ENCODE measurements at places on chromosomes 6 and 20.
A peak's percentile ranks its signal among the peaks of the same experiment; 100 is the strongest.

DNA sequence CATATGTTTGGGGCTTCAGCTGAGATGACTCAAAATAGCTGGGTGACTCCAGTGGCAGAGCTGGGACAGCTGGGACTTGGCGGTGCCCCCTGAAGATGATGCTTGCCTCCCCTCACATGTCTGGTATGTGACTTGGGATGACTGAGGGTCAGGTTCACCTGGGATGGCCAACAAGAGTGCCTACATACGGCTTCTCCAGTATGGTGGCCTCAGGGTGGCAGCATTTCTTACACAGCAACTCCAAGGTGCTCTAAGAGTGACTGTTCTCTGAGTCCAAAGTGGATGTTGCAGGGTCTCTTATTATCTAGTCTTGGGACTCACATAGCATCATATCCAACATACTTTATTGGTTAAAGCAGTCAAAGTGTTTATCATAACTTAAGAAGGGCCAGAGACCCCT is 87.8 kb upstream of the CENPW start:
- no peak for DNase-seq

GRCh38 chr6:32382757-32383420 is 11.2 kb upstream of the TSBP1 start:
- DNase-seq = no peak

GRCh38 chr20:63540417-63541186 is 3.4 kb upstream of the PTK6 start:
- no peak for DNase-seq

- DNase-seq = no peak
These were observed 6.7 kb downstream of the ATG5 start for GRCh38 chr6:106318851-106319250.

DNA sequence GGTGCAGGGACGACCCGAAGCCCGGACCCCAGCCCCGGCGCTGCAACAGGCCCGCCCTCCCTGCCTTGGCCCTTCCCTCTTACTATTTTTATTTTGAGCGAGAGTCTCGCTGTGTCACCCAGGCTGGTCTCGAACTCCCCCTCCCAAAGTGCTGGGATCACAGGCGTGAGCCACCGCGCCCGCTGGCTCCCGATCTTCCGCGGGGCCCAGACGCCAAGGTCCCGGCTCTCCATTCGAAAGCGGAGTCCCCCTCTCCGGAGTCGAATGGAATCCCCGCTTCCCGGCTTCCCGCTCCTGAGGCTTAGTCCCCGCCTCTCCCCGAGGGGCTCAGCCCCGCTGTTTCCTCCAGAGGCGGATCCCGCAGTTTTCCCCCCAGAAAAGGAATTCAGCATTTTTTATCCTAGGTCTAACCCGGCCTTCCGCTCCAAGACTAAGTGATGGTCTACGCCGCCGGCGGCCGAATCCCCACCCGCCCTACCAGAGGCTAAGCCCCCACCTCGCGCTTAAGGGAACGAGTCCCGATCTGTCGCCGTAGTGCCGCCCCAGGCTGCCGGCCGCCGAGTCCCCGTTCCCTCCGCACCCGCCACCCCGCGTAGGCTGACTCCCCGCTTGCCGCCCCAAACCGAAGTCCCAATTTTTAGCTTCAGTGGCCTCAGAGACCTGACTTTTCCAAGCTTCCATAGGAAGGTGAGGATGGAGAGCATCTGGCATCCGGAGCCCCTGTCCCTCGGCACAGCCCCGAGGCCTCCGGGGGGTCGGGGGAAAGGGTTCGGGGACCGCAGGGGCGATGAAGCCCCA is 11.5 kb upstream of the TMC2 start:
- DNase-seq = peak; percentile 33

DNA sequence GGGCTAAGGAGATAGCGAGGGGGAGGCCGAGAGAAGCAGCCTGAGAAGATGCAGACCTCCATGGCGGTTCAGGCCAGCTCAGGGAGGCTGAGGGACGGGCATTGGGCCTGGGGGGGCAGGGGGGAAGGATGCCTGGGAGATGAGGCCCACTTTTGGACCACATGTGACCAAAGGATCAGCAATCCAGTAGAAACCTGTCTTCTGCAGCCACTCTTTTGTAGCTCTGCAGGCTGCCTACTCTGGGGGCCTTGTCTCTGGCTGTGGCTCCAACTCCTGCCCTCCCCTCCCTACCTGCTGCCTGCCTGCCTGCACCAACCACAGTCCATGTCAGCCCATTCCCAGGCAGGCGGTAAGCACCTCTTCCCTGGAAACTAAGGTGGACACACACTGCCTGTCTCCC is 106.8 kb upstream of the MLN start:
- DNase-seq = no peak

GRCh38 chr6:36350681-36351571 is 14.2 kb upstream of the BNIP5 start:
- no peak for DNase-seq

GRCh38 chr6:47292027-47292426 is 17.7 kb downstream of the TNFRSF21 start:
- DNase-seq = no peak

DNA sequence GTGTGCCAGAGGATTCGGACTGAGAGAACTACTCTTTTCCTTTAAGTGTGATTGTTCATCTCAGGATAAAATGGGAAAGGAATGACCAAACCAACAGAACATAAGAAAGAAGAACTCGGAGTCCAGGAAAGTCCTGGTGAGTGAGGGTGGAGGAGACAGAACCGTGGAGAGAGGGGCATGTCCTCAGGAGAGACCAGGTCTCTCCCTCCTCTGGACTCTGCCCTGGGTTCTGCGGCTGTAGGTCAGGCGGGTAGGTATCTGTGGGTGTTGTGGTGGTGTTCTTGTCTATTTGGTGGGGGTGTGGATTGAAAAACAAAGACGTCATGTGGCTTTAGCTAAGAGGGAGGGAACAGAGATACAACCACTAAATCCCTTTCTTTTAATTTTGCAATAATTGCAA is 29.1 kb upstream of the AGPAT4 start:
- DNase-seq = no peak

GRCh38 chr6:31351033-31351380 is 6.0 kb downstream of the HLA-B start:
- DNase-seq = no peak

DNA sequence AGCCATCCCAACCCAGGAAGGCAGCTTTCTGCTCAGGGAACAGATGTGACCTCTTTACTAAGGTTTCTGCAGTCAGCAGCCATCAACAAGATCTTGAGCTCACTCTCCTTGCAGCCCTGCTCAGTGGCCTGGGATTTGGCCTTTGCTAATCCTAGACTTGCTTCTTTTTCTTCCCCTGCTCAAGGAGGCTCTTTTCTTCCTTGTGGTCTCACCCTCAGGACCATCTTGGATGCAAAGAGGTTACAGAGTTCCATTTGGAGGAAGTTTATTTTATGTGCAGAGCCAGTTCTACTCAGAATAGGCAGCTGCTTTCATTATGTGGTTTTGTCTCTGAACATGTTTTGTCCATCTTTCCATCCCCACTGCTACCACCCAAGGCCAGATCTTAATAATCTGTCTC is 49.3 kb downstream of the RALY start:
- DNase-seq = no peak

- no peak for DNase-seq
These were observed 560 bp downstream of the YTHDF1 start for GRCh38 chr20:63215101-63216040.

- DNase-seq = no peak
These were observed 26.5 kb upstream of the ZFAND3 start for GRCh38 chr6:37793067-37793466.

- DNase-seq = no peak
These were observed 28.1 kb upstream of the PNPLA1 start for GRCh38 chr6:36241728-36242127.

DNA sequence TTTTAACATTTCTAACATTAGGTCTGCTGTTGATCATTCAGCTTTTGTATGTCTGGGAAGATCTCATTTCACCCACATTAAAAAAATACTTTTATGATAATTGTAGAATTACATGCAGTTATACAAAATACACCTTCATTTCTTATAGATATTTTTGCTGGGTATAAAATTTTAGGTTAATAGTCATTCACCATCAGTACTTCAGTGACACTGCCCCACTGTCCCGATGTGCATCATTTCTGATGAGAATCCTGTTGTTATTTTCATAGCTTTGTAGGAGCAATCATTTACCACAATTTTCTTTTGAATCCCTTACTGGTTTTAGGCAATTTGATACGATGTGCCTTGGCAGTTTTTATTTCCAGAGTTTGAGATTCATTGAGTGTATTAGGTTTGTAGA is 173.6 kb downstream of the JARID2 start:
- DNase-seq = no peak

DNA sequence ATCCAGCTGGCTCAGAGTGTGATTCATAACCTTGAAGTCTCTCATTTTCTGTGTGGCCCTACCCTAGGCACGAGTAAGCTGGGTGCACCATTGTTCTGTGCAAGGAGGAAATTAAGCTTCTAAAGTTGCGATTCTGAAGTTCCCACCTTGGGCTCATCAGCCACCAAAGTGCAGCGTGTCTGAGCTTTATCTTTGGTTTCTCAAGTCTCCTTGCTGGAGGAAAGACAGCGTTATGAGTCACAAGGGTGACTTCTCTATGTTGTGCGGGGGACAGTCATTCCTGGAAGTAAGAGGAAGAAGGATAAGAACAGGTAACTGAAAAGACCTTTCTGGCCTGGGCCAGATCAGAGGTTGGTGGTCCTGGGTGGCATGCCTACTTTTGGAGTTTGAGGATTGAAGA is 16.8 kb downstream of the MRAP2 start:
- DNase-seq = no peak

- DNase-seq = no peak
These were observed 545.8 kb upstream of the CITED2 start for GRCh38 chr6:139920027-139920775.

GRCh38 chr20:23925789-23926525 is 46.4 kb upstream of the CST5 start:
- no peak for DNase-seq

GRCh38 chr20:64217539-64218221 is 37.9 kb upstream of the PCMTD2 start:
- no peak for DNase-seq

- no peak for DNase-seq
These were observed 22.6 kb downstream of the RSPH3 start for GRCh38 chr6:158977382-158977781.

- no peak for DNase-seq
These were observed 38.9 kb downstream of the MGME1 start for GRCh38 chr20:18007534-18008292.

DNA sequence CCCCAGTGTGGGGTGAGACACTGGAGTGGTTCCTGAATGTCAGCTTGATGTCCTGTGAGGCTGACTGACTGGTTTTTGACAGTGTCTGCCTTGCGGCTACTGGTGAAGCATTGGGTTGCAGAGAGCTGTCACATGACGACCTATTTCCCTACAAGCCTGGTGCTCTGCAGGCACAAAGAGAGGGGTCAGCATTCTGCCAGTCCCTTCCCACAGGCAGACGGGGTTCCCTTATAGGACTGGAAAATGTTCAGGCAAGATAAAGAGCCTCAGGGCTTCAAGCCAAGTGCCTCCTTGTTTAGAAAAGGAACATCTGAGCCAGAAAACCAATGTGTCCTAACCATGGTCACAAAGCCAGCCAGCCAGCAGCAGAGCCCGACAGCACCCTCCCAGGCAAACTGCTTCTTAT is 11.0 kb downstream of the LY86 start:
- DNase-seq = no peak

DNA sequence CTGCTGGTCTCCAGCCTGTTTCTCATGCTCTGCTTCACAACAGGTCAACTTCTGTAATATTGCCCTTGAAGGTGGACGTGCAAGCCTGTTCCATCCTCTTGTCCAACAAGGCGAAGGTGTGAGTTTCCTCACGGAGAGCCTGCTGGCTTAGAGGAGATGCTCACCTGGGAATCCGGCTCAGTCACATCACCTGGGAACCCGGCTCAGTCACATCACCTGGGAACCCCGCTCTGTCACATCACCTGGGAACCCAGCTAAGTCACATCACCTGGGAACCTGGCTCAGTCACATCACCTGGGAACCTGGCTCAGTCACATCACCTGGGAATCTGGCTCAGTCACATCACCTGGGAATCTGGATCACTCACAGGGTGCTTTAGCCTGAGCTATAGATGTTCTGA is 230.1 kb downstream of the ERMARD start:
- no peak for DNase-seq

- no peak for DNase-seq
These were observed 77.5 kb upstream of the KCNK16 start for GRCh38 chr6:39400026-39400425.

GRCh38 chr6:129646642-129647041 is 63.3 kb downstream of the ARHGAP18 start:
- DNase-seq = no peak

- no peak for DNase-seq
These were observed 28.4 kb upstream of the NFATC2 start for GRCh38 chr20:51570739-51571459.

- DNase-seq = no peak
These were observed 11.0 kb upstream of the CFAP206 start for GRCh38 chr6:87396595-87397392.

- no peak for DNase-seq
These were observed 64.1 kb upstream of the RPS6KA2 start for GRCh38 chr6:166691199-166691598.

DNA sequence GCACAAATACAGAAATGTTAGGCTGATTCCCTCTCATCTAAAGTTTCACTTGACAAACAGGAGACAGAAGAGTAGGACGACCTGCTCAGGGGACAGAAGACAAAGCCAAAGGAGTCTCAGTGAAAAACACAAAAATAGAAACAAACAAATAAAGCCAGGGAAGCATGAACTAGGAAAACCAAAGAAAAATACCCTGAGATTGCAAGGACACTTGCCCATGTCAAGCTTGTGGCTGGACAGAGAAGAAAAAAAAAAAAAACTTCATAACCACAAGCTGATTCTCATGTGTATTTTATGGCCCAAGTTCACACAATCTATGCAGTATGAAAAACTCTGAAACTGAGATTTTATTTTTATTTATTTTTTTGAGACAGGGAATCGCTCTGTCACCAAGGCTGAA is 85.6 kb upstream of the BEND6 start:
- no peak for DNase-seq

DNA sequence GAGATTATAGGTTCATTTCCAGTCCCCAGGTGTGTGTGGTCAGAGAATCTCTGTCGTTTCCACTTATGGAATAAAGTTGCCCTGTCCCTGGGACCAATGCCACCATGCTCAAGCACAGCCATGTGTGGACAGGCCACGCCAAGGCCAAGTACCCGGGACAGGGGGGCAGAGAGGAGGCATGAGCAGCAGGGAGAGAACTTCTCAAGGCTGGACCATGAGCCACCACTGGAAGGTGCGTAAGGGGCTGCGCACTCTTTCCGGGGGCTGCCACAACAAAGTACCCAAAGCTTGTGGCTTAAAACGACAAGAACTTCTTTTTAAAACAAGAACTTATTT is 209.2 kb upstream of the KCNQ5 start:
- no peak for DNase-seq

Measured in activated CD4-positive, alpha-beta T cell treated with anti-CD3 and anti-CD28 coated beads for 4 hours (primary cell).